Uterus (tissue), 4 donors: ENCODE measurements at places on chromosomes 11 and 22. TPM values are rescaled to one million over a fixed set of nuclear protein-coding genes. Genes with fewer than 3 reads are reported as not detected.
A peak's percentile ranks its signal among the peaks of the same experiment; 100 is the strongest.

The SYCE3 gene
- not detected for total RNA-seq

DNA sequence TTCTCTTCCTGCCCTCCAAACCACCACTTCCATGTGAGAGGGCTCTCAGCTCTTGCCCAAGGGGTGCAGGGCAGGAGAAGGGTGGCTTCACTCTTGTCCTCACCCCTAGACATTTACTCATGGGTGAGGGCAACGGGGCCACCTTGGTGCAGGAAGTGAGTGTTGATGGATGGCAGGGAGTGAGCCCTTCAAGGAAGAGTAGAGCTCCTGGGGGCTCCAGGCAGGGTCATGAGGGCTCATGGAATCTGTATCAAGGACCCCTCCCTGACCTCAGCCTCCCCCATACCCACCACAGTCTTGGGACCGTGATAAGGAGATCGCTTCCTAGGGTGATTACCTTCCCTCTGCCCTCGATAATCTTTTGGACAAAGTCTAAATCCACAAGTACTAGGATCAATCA is 37.8 kb downstream of the TSPAN18 start:
- peak overlapping the region; percentile 87 for H3K27ac ChIP-seq
- no peak for DNase-seq
- no peak overlapping the region for H3K4me3 ChIP-seq
- H3K36me3 ChIP-seq: no peaks in the 10 kb centered on the region

- H3K36me3 ChIP-seq: no peaks in the 10 kb centered on the region
- H3K27ac ChIP-seq: peak overlapping the region; percentile 99
- peak overlapping the region; percentile 79 for H3K4me3 ChIP-seq
- no peak for DNase-seq
- no peaks in the 10 kb centered on the region for H3K27me3 ChIP-seq
Measured at GRCh38 chr11:110094298-110095285, 1.4 kb downstream of the ZC3H12C start.

GRCh38 chr11:68093565-68093964 is 27.6 kb downstream of the CHKA start:
- H3K36me3 ChIP-seq: no peaks in the 10 kb centered on the region
- H3K27ac ChIP-seq: no peak overlapping the region
- no peak overlapping the region for H3K4me3 ChIP-seq
- no peaks in the 10 kb centered on the region for H3K4me1 ChIP-seq
